ENCODE measurements at places on chromosomes 13 and 19.

GRCh38 chr13:20311596-20311995 lies 79.5 kb upstream of the GJB6 start:
- DNase-seq: no peak

- DNase-seq: no peak
Observed at GRCh38 chr13:75812751-75813181, 176.6 kb downstream of the LMO7 start.

GRCh38 chr13:80166352-80166751 lies 174.6 kb downstream of the SPRY2 start:
- no peak for DNase-seq

GRCh38 chr13:26561651-26562511 lies 4.4 kb downstream of the WASF3 start:
- DNase-seq: no peak

GRCh38 chr13:48302871-48303358 lies 636 bp upstream of the RB1 start:
- no peak for DNase-seq

- no peak for DNase-seq
Observed at GRCh38 chr13:44354884-44355283, 18.7 kb upstream of the SERP2 start.

DNA sequence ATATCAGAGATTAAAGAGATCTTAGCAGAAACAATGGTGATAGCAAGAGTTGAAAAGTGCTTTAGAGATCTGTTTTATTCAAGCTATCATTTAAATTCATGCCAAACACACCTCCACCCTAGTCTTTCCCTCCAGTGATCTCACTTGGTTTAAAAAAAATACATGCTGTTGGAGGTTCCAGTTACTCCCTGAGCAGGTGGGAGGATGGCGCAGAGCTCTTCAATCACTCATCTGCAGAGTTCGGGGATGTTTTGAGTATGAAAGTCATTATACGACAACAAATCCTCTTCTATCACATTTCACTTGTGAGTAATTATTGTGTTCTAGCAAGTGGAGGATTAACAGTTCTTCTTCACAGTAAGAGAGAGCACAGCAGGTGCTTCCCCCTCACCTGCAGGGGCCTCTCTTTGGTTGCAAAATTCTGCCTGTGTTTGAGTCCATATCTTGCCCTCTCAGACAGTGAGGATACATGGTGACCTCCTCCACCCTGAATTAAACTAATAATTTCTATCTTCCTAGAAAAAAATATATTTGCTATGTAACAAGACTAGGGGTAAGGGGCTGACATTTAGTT lies 376.7 kb downstream of the LIG4 start:
- no peak for DNase-seq

GRCh38 chr13:99265162-99265800 lies 7.1 kb upstream of the GPR18 start:
- DNase-seq: no peak

DNA sequence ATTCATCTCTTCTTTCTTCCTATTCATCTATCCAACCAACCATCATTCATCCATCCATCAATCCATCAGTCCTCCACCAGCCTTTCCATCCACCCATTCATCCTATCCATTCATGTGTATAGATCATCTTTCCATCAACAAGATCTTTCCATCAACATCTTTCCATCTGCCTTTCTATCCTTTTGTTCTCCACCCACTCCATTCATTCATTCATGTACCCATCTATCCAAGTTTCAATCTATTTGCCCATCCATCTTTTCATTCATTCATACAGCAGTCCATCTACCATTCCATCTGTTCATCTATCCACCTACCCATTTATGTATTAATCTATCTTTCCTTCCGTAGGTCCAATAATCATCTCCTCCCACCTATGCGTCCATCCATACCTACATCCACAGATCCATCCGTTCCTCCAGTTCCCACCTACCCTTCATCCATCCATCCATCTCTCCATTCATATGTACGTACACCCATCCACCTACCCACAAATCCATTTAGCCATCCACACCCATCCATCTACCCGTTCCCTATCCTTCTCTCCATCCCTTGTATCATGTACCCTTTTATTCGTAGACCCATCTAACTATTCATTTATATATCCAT lies 53.3 kb downstream of the RYR1 start:
- DNase-seq: no peak

DNA sequence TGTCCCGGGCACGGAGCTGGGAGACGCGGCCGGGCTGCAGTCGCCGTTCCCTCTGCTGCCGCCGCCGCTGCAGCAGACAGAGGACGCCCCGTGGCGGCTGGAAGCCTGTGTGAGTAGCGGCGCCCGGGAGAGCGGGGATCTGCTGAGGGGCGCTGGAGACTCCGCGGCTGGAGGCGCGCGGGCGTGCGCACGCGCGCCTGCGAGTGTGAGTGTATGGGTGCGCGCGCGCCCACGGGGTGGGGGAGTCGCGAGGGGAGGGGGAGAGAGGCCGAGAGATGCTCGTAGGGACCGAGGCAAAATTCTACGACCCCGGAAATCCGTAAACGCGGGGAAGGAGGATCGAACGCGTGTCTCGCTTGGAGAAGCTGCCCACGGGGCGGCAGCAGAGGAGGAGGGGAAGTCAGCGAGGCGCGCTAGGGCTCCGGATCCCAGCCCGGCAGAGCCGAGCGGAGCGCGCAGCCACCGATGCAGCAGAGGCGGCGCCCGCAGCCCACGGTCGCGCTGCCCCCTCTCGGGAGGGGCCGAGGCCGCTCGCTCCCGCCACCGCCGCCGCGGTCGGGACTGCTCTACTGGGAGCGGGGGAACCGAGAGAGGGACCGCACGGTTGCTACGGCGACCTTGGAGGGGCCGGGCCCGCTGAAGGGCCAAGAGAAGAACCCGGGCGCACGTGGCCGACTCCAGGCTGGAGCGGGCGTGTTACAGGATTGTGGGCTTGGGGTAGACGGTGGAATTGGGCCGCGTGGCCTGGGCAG lies at the start of gene ENOX1:
Gene ENOX1 (minus strand): TSS at position 207 of the 752 bp plus-strand sequence.
- no peak for DNase-seq

GRCh38 chr19:31537136-31537535 lies 187.9 kb upstream of the TSHZ3 start:
- DNase-seq: no peak

DNA sequence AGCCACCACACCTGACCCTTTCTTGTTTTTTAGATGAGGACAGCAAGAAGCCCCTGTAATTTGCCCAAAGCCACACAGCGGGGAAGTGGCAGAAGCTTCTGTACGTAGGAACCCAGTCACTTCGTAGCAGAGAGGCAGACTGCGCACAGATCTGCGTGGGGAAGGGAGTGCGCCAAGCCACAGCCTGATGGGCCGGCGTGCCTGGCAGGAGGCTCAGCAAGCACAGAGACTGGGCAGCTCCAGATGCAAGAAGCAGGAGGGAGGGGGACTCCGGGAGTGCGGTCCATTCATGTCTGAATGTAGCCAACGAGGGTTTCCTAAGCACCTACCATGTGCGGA lies 347 bp upstream of the TJP3 start:
- DNase-seq: no peak

DNA sequence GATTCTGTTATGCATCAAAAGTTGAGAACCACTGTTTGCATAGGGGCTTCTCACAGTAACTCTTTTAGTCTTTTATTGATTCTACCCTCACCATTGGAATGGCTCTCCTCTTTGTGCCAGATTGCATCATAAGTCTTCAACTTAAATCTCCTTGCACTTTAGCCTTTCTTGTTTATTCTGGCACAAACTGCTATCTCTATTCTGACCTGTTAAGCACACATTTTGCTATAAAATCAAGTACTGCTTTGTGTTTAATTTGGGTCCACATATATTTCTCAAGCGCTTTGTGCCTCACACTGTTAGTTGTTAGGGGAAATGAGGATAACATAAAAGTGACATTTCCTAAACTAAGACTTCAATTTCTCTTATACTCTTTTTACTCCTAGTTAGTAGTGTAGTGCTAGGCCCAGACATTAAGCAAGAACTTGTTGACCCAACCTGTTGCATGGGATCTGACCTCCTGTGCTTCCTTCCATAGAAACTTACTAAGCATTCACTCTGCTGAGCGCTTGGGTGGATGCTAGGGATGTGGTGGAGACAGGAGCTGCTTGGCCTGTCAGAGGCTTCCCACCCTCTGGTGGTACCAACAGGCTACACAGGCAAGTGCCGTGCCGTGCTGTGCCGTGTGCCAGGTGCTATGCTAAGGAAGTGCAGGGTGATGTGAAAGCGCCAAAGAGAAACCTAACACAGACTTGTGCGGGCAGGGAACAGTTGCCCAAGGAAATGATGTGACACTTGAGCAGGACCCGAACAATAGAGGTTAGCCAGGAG lies 1.2 kb downstream of the UTP14C start:
- no peak for DNase-seq

- DNase-seq: no peak
Observed at GRCh38 chr13:28031220-28031895, 42.9 kb upstream of the URAD start.

DNA sequence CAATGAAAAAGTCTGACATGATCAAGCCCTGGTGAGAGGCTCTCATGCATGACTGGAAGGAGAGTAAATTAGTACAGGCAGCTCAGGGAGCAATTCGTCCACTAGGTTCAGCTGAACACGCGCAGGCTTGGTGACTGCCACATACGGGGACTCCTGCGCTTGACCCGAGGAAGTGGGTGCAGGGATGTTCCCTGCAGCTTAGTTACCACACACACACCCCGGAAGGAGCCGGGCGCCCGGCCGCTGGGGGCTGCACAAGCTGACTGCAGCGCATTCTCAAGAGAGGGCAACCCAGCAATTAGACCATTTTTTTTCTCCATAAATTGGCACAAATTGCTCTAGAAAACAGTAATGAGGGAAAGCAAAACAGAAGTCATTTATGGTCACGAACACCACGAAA lies 23.0 kb upstream of the MIER2 start:
- DNase-seq: no peak

- DNase-seq: no peak
Observed at GRCh38 chr13:92137520-92137919, 739.1 kb downstream of the GPC5 start.

DNA sequence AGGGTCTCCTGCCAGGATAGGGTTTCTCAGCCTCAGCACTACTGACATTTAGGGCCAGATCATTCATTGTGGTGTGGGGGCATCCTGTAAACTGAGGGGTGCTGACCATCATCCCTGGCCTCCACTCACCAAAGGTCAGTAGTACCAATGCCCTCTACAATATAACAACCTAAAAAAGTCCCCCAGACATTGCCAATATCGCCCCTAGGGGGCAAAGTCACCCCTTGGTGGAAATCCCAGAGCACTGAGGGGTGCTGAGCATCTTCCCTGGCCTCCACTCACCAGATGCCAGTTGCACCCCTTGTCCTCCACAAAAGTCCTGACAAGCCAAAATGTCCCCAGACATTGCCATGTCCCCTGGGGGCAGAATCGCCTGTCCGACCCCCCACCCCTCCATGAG lies 21.6 kb downstream of the CPAMD8 start:
- DNase-seq: no peak

GRCh38 chr13:98879127-98879520 lies 98.7 kb downstream of the DOCK9 start:
- DNase-seq: no peak

GRCh38 chr13:35886332-35887114 lies 244.7 kb downstream of the DCLK1 start:
- DNase-seq: no peak

- no peak for DNase-seq
Observed at GRCh38 chr13:114237415-114238112, 2.9 kb downstream of the CDC16 start.

DNA sequence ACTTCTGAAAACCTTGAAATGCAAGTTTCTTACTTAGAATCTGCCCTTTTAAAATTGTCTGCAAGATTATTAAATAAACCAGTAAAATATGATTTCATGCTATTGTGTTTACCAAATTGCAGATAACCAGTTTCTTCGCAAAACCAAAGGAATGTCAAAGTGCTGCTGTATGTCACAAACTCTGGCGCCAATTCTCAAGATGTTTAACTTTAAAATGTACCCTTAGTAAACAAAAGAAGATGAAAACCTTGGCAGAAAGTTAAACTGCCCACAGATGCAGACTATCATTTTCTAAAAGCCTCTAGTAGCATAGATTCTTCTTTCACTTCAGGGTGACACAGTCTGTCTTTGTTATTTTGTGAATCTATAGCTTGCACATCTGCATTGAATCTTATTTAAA lies 189.2 kb downstream of the SLITRK6 start:
- DNase-seq: no peak

DNA sequence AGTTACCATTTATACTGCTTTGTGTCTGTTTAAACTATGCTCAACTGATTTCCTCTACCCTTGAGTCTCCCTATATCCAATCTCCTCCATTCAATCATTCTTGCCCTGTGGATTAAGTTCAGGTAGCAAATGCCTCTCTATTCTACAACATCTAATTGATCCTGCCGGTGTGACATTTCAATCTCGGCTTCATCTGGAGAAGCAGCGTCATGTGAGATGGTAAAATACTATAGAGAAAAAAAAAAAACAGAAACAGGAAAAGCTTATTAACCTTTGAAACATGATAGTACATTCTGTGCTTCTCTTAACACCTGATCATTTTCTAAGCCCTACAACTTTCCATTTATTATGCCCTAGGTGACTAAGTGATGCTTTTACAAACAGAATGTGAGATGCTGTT lies 89.4 kb downstream of the KCTD12 start:
- no peak for DNase-seq

DNA sequence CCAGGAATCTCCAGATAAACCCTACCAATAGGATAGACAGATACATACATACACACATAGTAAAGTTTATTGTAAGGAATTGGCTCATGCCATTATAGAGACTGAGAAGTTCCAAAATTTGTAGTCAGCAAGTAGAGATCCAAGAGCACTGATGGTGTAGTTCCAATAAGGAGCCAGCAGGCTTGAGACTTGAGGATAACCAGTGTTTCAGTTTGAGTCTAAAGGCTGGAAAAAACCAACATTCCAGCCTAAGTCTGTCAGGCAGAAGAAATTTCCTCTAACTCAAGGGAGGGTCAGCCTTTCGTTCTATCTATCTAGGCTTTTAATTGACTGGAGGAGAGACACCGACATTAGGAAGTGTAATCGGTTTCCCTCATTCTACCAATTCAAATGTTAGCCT lies 110.2 kb upstream of the TSHZ3 start:
- no peak for DNase-seq

DNA sequence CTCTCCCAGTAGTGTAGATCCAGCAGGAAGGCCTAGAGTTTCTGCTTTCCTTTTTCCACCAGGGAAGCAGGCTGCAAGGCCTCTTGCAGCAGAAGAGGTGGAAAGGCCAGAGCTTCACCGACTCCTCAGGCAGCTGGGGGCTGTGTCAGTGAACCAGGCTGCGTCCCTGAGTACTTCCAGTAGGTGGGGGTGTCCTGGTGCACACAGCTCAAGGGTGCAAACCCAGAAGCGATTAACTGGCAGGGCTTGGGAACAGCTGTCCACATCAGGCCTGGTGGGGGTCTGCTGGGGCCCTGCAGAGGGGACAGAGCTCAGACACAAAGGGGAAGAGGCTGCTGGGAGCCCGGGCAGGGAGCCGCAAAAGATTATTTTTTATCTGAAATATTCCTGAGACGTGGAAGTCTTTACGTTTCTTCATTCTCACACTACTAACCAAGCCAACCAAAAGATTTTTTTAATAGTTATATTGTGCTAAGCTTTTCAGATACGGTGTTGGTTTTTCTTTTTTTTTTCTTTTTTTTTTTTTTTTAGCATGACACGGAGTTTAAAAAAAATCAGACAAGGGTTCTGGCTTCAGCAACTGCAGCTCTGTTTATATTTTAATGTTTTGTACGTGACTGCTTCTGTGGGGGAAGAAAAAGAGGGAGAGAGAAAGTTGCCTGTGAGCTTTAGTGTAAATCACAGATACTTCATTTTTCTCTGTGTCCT lies 11.0 kb downstream of the TSHZ3 start:
- DNase-seq: no peak

GRCh38 chr13:113451951-113452421 lies 1.3 kb downstream of the ADPRHL1 start:
- no peak for DNase-seq

- no peak for DNase-seq
Observed at GRCh38 chr13:21235174-21235573, 58.7 kb downstream of the MRPL57 start.
